Left ventricle myocardium superior (tissue), 1 donor: ENCODE measurements at places on chromosomes 3 and 15. TPM values are rescaled to one million over a fixed set of nuclear protein-coding genes. Genes with fewer than 3 reads are reported as not detected.

Gene PLA2G4B
- 5.7 TPM for total RNA-seq

Gene ERICH6
- not detected for total RNA-seq

Gene GOLIM4
- total RNA-seq, result 63.2 TPM

Gene ACY1
- total RNA-seq, result 18.5 TPM

Gene ARGFX
- total RNA-seq, result not detected

Gene AHSG
- total RNA-seq, result not detected

Gene PRR20G
- not detected for total RNA-seq

Gene LSAMP
- 19.9 TPM for total RNA-seq

Gene TMEM266
- 0.10 TPM for total RNA-seq

Gene CCDC174
- total RNA-seq, result 10.7 TPM

Gene ANKUB1
- total RNA-seq, result not detected

Gene KNG1
- 0.37 TPM for total RNA-seq
